ENCODE measurements at places on chromosomes 6 and 20. TPM values are rescaled to one million over a fixed set of nuclear protein-coding genes. Genes with fewer than 3 reads are reported as not detected.

DNA sequence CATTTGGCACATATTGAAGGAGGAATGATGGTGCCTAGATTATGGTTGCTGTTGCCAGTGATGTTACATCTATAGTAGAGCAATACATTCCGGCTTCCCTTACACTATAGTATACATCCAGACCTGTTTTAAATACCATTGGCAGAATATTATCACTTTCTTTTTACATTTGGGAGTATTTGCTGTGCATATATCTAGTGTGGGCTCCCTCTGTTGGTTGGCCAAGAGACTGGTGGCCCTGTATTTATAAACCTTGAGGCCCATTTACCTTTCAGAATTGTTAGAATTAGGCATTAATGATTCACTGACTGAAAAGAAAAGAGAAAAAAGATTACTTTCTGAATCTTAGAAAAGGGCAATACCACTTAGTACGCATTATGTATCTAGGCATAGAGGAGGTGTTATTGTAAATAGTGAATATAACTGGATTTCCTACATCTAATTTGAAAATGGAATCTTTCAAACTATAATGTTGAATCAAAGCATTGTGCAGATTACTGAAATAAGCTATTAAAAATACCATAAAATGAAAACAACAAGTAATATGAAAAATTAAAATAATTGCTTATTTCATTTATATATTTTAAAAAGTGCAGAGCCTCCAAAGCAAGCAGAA, 628.8 kb upstream of the MAN1A1 start:
- DNase-seq = no peak

GRCh38 chr20:2729791-2730190, 37.2 kb downstream of the EBF4 start:
- DNase-seq = no peak

The NR2E1 gene
- not detected for total RNA-seq

The MYLK4 gene
- total RNA-seq = 0.41 TPM

The HFE gene
- 8.9 TPM for total RNA-seq

- DNase-seq = no peak
These were observed 15.5 kb upstream of the NPEPL1 start for GRCh38 chr20:58677079-58677604.

The KCNK15 gene
- total RNA-seq = 0.43 TPM

All from mucosa of descending colon (tissue), 3 donors.